Effector CD8-positive, alpha-beta T cell (primary cell): ENCODE measurements at places on chromosomes 1 and 21.

- no peak for DNase-seq
These were observed 30.3 kb upstream of the ANGPTL7 start for GRCh38 chr1:11158720-11159321.

GRCh38 chr1:50292276-50292675 lies 131.0 kb downstream of the DMRTA2 start:
- DNase-seq: no peak

DNA sequence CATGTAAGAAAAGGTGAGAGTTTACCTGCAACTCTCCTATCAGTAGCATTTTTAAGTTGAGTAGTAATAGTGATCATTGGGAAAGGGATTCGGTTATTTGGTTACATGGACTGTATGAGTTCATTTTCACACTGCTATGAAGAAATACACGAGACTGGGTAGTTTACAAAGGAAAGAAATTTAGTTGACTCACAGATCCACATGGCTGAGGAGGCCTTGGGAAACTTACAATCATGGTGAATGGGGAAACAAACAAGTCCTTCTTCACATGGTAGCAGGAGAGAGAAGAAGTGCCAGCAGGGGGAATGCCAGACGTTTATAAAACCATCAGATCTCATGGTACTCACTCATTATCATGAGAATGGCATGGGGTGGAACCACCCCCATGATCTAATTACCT lies 59.3 kb upstream of the FBXO28 start:
- DNase-seq: no peak

DNA sequence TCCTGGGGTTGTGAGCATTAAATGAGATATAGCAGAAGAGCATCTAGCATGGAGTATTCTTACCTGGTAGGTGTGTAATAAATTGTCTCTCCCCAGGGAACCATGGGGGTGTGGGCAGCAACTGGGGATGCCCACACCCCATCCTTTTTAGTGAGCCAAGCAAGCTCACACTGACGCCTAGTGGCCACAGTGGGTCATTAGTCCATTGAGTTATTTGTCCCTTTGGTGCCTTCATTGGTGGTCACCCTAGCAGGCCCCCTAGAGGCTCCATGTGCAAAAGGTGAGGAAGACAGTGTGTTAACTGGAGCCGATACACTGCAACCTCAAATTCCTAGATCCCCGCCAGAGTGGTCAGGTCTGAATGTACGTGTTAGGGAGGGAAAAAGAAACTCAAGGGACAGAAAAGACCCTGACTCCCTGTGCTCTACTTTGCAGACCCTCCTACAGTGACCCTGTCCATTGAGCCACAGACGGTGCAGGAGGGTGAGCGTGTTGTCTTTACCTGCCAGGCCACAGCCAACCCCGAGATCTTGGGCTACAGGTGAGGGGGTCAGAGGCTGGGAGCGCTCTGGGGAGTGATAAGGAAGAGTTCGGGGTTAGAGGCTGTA lies 93.3 kb upstream of the CD1D start:
- no peak for DNase-seq

- no peak for DNase-seq
These were observed 167.3 kb downstream of the PBX1 start for GRCh38 chr1:164726235-164726634.

DNA sequence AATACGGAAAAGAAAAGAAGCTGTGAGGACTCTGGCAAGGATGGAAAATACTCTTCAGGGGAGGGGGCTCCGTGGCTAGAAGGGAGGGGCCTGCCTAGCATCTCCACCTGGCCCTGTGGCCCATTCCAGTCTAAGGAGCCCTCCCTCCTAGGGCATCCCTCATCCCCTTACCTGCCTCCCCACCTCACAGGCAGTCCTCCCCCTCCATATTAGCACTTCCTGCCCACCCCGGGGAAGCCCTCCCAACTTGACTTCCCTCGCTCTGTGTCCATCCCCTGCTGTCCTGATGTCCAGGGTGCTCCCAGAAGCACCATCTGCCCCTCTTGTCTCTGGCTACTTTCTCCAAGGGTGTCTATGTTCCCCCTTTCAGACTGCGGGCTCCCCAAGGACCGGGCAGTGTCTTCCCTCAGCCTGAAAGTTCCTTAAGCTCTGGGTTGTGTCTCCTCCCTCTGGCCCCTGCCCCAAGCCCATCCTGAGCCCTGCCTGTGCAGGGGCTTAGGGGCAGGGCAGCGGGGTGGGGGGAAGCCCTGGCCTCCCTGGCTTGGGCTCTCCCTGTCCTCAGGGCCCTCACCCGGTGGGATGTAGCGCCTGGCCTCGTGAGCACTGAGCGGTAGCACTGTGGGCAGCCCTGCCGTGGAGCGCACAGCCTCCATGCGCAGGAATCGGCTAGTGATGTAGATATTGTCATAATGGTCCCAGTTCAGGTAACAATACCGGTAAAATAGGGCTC lies 3.9 kb downstream of the DCST2 start:
- DNase-seq: no peak

GRCh38 chr1:3687504-3687903 lies 35.2 kb downstream of the TP73 start:
- no peak for DNase-seq

DNA sequence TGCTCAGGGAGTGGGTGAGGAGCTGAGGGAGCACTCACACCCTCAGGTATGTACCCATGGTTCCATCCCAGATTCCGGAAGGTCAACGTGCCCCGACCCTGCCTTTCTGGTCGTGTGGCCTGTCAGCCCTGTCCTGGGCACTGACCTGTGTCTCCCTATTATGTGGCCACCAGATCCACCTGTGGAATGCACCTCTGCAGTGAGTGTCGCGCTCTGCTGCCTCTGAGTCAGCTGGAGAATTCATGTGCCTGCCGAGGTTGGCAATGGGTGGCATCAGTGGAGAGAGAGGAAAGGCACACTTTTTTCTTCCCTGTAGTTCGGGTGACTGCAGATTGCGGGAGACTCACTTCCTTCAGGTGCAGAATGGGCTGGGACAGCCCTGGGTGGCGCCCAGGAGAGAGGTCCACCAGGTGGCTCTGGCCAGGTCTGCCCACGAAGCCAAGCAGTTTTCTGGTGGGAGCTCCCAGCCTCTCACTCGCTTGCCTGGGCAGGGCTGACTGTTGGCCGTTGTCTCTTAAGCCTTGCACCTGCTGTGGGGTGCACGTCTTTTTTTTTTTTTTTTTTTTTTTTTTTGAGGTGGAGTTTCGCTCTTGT lies 176.1 kb upstream of the TMEM51 start:
- DNase-seq: no peak
